ENCODE measurements at places on chromosomes 2 and 18.

DNA sequence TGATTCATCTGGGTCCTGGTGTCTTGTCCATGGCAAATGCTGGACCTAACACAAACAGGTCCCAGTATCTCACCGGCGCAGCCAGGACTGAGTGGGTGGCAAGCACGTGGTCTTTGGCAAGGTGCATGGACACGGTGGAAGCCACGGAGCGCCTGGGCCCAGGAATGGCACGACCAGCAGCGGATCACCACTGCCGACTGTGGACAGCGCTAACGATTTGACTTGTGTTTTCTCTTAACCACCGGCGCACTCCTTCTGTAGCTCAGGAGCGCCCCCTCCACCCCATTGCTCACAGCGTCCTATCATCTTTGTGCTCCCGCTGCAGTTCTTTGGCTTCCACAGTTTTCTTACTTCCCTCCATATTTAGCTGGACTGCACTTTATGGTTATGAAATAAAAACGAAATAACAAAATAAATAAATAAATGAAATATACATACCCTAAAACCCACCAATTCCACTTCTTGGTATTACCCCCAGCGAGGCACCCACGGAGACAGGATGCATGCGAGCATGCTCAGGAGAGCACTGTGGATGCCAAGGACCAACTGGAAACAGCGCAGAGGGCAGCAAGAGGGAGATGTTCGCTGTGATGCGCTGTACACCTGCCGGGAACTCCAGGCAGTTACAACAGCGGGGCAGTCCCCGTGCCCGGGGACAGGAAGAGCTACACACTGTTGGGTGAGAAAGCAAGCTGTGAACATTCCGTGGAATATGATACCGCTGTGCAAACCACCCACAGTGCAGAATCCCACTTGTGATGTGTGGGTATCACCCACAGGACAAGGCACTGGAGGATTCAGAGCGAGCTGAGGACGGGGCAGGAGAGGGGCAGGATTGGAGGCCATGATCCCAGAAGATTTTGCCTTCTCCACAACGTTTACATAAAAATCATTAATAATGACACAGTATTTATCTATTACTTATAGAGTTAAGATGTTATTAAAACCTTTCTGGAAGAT is 7.0 kb upstream of the CIDEA start:
- DNase-seq, result no peak

- DNase-seq, result no peak
Measured at GRCh38 chr2:196365923-196366322, 194.5 kb upstream of the STK17B start.

- no peak for DNase-seq
Measured at GRCh38 chr2:44766777-44767176, 174.7 kb upstream of the SIX3 start.

DNA sequence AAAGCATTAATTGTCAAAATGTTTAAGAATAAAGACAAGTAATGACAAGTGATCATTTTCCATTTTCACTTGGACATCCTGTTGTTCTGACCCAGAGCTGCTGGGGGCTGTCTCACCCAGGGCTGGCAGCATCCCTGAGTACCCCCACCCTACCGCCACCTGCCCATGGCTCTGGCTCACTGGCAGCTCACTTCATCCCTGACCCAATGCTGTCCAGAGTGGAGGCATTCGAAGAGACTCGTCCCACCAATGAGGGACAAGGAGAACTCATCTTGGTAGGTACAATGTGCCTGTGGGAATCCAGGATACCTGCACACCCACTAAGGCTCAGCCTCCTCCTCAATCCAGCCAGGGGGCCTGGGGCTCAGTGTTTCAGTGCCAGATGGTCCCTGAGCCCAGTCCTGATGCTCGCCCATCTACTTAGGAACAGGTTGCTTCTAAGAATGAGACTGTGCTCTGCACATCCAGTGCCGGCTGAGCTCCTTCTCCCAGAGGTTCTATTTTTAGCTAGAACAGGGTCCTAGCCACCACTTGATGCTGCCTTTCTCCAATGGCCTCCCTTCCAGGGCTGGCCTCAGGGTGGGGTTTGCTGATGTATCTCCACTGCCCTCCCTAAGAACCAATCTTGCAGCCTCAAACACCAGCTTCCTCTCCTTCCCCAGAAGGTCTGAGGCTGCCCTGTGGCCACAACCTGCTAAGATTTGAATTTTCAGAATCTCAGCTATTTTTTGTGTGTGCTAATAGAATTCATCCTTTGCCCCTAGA is 53.7 kb downstream of the ADD2 start:
- no peak for DNase-seq

GRCh38 chr2:162333968-162334367 is 10.0 kb upstream of the GCA start:
- DNase-seq, result no peak

GRCh38 chr2:65175894-65176530 is 46.1 kb upstream of the RAB1A start:
- no peak for DNase-seq

GRCh38 chr2:213496226-213496625 is 212.0 kb downstream of the SPAG16 start:
- no peak for DNase-seq

DNA sequence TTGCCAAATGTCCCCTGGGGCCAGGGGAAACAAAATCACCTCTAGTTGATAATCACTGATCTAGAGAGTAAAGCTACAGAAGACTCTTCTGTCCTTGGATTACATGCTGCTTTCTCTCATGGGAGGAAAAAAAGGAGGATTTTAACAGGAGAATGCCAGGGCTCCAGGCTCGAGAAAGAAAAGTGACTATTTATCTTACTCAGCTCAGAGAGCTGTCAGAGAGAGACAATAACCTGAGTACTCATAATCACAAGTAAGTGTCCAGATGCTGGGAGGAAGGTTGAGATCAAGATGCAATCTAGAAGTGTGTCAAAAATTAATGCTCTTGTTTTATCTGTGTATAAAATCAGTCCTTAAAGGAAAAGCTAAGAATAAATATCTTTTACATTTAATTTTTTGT is 133.3 kb downstream of the PTRHD1 start:
- DNase-seq, result no peak

DNA sequence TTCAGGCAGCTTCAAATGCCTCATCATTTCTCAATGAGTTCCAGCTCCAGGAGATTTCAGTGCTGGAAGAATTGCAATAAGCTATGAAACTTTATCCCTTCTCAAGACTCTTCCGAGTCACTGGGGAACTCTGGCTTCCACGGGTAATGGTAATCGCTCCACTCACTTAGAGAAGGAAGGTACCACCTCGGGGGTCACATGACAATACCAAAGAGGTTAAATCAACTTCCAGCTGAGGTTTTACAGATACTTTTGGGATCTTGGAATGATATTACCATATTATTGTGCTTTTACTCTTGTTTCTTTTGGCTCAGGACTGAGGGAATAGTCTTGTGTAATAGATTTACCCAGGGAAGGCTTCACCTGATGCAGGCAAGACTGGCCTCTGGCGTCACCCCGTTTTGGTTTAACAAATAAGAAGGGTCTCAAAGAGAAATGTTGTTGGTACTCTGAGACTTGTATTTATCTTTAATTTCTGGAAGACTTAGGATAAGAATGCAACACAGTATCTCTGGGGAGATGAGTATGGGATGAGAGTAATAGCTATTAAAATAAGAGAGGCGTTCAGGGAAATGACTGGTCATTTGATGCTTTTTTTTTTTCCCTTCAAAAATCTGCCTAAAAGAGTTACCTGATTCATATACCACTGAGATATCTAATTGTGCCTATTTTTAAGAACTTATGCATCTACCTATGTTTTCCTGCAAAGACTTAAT is 316.9 kb upstream of the ZEB2 start:
- no peak for DNase-seq

- no peak for DNase-seq
Measured at GRCh38 chr2:196201229-196202009, 30.0 kb upstream of the STK17B start.

- DNase-seq, result no peak
Measured at GRCh38 chr2:69013142-69013839, at the start of gene ANTXR1. TSS of gene ANTXR1 (plus strand) at chr2:69013179. CDS start at chr2:69013500, 321 bp downstream.

DNA sequence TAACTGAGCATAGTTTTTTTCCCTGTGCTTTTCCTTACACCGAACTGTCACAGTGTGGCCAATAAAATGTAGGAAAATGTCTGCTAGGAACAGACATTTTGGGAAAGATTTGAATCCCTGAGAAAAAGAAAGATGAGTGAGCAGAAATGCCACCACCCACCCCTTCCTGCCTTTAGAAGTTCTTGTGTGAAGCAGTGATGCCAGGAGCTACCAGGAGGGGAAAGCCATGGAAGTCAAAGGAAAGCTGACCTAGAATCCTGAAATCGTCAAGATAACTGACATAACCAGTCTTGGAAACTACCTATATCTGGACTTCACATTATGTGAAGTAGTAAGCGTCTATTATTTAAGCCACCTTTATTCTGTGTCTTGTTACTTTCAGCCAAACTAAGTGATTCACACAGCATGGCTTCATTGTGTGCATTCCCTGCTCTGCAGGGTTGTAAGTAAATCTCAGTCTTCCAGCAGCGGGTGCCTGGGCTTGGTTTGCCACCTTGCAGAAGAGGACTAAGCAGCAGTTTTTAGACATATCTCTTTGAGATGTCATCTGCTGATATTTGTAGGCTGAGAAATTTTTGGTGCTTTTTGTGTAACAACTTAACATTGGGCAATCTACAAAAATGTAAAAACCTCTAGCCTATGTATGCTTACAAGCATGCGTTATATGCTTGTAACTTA is 11.2 kb upstream of the SPRED2 start:
- DNase-seq, result no peak

GRCh38 chr2:198405311-198405710 is 600.9 kb downstream of the PLCL1 start:
- no peak for DNase-seq

DNA sequence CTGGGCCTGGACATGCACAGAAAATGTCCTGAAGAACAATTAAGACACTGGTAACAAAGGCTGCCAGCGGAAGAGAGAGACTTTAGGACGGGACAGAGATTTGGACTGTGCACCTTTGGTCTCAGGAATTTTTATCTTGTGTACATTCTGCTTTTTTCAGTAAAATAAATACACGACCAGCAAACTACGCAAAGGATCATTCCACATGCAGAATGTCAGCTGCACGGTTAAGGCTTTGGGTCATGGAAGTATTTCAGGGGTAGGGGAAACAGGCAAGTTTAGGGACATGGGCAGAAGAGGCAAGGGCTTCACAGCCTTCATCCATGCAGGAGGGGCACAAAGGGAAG is 11.5 kb downstream of the TMEM163 start:
- no peak for DNase-seq

DNA sequence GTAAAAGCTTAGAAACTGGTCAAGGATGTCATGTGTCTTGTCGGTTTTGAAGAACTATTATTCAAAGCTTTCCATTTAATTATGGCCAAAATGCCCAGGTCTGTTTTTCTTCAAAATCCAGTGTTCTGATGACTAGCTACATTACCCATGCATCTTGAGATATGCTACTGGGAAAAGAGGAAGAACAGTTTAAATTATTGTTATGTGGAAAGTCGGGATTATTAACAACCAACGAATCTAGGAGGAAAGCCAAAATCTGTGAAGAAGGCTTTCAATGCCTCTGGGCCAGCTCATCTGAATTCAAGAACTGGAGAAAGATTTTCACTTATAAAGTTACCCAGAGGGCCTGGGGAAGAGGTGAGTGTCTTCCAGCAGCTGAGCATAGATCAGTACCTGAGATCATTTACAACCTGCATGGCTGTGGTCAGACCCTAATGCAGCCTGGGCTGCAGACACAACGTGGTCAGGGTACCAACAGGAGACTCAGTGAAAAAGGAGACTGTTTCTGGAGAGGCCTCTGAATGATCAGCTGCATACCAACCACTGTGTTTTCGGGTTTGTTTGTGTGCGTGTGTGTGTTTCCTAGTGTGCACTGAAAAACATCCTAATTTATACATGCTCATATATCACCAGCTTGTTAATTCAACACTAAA is 308.5 kb downstream of the NRXN1 start:
- no peak for DNase-seq

GRCh38 chr2:133146893-133147292 is 421.4 kb downstream of the NCKAP5 start:
- no peak for DNase-seq

- DNase-seq, result no peak
Measured at GRCh38 chr2:47405757-47406156, 2.8 kb downstream of the MSH2 start.

DNA sequence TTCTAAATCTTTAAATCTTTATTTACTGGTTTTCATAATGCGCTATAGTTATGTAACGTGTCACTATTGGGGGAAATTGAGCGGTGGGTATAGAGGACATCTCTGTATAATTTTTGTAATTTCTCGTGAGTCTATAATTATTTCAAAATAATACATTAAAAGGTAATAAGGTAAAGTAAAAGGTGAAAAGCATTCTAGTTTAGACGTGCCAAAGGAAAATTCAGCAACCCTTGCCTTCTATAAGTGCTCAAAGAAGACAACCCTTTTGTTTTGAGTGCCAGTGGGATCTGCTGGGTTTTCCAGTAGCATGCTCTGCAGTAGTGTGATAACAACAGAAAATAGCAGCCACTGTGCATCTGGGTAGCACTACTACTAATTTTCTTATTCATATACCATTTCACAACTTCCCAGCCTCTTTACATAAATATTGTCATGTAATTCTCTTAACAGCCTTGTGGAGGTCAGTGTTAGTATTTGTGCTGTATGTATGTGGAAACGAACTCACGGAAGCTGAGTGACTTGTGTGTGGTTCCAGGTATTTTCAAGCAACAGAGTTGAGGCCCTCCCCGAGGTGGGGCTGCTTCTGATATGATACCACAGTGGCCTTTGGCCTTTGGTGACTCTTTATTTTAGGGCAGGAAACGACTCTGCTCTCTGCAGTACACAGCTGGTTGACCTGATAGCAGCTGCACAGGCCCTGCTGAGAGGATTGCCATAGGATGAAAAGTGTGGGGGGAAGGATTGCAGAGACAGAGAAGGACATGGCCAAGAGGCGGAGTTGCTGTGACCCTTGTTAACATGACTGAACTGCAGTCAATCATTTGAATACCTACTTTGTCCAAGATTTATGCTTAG is 104.5 kb downstream of the TDRD15 start:
- DNase-seq, result no peak

GRCh38 chr2:45963816-45964215 is 312.3 kb downstream of the PRKCE start:
- DNase-seq, result no peak

GRCh38 chr18:77113361-77114151 is 19.0 kb downstream of the MBP start:
- DNase-seq, result no peak

- DNase-seq, result no peak
Measured at GRCh38 chr2:7182525-7182924, 265.3 kb downstream of the RNF144A start.

- DNase-seq, result no peak
Measured at GRCh38 chr2:177256695-177257094, 7.8 kb downstream of the NFE2L2 start.

GRCh38 chr2:65353046-65353445 is 79.4 kb downstream of the SPRED2 start:
- DNase-seq, result no peak

DNA sequence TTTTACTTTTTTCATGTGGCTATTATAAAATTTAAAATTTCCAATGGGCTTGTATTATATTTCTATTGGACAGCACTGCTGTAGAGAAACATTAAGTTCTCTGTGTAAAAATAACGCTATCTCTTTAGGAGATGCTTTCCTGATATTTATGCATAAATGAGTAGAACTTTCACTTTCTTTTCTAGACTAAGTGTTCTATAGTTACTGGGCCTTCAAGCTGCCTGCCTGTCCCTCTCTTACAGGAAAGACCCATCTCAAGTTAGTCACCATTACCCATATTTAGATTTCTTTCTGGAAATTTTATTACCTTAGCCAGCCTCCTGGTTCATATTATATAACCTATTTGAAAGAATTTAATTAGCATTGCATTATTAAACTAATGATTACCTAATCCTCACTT is 4.8 kb downstream of the ITGA4 start:
- no peak for DNase-seq

All from GM12864 (cell line).